ENCODE measurements at places on chromosomes 6 and 20.

DNA sequence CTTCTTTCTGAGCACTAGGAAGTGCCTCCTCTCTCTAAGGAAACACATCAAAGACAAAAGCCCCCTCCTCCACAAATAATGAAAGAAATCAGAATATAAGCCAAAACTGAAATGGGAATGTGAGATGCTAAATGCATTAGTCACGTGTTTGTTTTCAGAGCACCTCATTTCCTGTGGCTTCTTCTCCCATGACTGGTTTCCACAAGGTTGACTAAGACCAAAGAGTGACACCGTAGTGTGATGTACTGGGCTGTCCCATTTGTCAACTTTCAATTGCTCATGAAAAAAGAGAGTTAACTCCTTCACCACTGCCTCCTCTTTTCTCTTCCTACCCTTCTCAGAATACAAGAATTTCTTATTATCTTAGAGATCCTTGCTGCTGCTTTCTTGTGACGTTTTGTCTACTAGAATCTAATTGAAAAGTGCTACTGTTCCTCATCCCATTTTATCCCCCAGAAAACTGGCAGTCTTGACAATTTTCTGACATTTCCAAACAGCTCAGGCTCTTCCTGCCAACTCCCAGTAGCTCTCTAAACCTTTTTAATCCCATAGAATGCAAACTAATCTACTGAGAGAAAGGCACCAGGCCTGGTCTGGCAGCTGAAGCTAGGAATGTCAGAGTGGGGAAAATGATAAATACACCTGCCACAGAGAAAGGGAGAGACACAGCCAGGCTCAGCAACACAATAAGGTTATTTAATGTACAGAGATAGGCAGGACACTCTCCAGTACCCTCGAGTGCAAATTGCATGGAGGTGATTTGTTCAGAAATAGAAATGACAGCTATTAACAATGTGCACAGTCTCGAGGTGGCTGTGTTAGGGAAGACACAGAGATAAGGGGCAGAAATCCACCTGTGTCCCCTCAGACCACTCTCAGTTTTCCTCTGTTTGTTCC, 671.7 kb upstream of the NRSN1 start:
- no peak for DNase-seq

GRCh38 chr6:139839506-139840156, 465.2 kb upstream of the CITED2 start:
- DNase-seq: no peak

- DNase-seq: no peak
Measured at GRCh38 chr6:22413681-22414311, 117.0 kb upstream of the PRL start.

GRCh38 chr6:46452312-46452917, 38.8 kb downstream of the RCAN2 start:
- DNase-seq: no peak

Data from NCI-H1417 treated with DMSO at 0.1 percent for 48 hours (cell line).